NCI-H187 (cell line): ENCODE measurements at places on chromosomes 1 and 21.

DNA sequence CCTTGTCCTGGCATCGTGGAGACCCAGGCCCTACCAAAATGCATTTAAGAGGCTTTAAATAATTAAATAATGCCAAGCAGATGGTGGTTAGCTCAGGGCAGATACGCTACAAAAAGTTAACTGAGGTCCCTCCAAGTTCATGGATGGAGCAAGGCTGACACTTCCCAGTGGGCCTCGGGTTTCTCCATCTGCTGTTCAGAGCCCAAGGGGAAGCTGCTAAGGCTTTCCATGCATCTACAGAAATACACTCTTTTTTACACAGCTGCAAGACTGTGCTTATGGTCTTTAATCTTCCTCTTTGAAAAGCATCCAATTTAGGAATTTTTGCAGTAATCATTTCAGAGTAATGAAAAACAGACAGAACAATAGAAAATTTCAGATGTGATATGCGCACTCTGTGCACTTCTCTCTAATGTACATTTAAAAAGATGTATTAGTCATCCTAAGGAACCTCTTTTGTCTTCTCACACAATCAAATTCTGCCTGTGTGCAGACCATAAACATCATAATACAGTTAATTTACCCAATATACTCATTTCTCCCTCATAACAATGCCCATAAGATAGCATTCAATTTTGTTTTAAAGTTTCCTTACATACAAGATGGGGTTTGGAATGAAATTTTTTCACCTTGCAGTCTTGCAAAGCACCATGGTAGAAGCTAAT, 173.2 kb upstream of the ATP1B1 start:
- no peak for DNase-seq

DNA sequence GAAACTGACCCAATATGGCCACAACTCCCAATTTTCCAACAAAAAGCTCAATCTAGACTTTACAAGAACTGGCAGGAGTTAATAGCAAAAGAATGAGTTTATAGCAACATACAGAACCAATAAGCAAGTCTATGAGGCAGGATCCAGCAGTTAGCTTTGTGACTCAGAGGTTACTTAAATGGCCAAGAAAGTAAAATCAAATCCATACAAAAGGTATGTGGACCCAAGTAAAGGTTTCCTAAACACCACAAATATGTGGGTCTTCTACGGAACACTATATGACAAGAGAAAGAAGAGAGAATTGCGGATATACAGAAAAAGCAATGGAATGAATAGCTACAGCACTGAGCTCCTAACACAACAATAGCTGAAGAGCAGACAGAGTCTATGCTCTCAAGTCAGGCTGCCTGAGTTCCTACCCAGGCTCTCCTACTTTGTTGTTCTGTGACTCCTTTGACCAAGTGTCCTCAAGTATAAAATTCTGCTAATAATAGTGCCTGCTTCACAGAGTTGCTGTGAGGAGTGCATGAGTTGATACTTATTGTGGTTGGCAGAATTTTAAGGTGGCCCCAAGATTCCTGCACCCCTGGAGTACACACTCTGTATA, 204.3 kb downstream of the SMYD3 start:
- DNase-seq, result no peak

DNA sequence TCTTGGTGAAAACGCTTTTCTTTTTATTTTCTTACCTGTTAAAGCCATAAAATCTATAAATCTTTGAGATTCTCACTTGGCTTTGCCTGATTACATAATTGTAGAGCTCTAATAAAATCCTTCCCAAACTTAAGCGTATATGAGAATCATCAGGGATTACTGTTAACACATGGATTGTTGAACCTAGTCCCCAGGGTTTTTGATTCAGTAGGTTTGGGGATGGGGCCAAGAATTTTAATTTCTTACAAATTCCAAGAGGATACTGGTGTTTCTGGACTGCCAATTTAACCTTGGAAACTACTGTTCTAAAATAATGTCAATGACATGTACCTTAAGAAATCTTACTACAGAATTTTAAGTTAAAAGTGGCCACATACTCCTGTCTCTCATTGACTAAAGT, 694.2 kb downstream of the BRINP3 start:
- no peak for DNase-seq

DNA sequence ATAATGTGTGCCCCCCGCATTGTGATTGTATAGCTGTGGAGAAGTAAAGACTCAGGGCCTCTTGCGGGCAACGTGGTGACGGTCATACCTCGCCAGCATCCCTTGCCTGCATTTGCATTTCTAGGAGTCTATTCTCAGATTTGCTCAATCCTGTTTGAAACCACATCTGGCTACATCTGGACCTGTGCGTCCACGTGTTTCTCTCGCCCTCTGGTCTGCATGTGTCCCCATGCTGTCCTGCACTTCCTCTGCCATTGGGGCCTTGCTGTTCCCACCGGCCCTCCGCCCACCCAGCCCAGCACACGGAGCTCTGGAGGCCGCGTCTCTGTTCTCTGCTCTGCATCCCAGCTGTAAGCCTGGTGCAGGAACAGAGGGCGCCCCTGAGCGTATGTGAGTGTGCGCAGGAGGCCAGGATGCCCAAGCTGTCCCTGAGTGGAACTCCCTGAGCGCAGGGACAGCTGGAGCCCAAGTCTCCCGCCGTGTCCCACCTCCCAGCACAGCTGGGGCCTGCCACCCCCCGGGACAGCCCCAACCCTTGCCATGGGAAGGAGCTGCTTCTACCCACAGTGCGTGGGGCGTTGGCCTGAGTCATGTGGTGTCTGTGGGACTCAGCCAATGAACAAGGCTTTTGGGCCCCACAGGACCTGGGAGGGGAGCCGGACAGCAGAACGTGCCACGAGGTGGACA, 1.6 kb downstream of the KRTAP10-2 start:
- DNase-seq, result no peak

- no peak for DNase-seq
Observed at GRCh38 chr1:160129046-160129445, 13.5 kb downstream of the ATP1A2 start.

- no peak for DNase-seq
Observed at GRCh38 chr1:169479363-169480066, 6.2 kb downstream of the SLC19A2 start.

- peak; percentile 85 for DNase-seq
Observed at GRCh38 chr1:228165372-228166169, at the start of gene IBA57. TSS of gene IBA57 (plus strand) at chr1:228165804. CDS start at chr1:228165817, 13 bp downstream.

DNA sequence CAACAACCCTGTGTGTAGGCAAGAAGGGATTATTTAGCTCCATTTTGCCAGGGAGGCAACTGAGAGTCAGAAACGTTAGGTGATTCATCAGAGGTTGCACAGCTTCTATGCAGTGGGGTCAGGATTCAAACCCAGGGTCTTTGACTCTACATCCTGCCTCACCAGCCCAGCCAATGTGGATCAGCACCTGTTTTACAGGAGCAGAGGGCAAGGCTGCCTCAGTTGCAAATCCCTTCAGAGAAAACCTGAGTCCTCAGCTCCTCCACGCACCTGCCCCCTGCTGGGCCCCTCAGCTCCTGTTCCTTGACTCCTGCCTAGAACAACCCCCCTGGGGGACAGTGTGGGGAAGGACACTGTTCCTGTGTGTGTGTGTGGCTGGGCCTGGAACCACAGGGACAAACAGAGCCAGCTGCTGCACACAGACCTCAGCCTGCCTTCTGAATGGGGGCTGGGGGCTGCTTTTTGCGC, 61.6 kb downstream of the LRRN2 start:
- DNase-seq, result peak; percentile 36

DNA sequence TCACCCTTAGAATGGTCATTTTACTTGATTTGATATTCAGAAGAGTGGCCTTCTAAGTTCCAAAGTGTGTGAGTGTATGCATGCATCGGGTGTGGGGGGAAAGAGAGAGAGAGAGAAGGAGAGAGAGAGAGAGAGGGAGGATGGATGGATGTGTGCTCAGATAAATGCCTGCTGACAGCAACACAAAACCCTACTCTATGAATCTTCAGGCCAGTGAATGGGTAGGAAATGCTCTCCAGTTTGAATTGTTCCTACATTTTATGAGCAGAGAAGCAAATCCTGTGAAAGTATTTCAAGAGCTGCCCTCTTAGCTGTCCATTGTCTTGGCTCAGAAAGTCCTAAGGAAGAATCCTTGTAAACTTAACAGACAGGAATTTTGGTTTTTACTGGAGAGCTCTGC, 7.4 kb downstream of the JAM2 start:
- DNase-seq, result no peak

DNA sequence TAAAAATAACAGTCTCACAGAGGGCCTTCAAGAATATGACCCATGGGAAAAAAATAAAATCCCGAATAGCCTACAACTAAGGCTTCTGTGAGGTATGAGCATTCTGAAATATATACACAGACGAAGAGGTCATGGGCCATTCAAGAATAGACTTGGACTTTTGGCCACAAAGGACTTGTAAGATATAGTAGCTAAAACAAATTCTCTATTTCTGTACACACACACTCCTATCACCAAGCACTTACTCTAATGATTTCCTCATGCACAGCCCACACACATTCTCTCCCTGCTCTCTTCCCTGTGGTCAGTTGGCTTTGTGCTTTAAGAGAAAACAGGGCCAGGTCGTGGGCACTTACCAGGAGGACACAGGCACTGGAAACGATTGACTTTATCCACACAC, 69.7 kb upstream of the ADAM30 start:
- no peak for DNase-seq
